Activated T-cell treated with anti-CD3 and anti-CD28 coated beads, Interleukin-2, amount 50 U/mL, for 4 hours (primary cell): ENCODE measurements at places on chromosomes 13 and 19. TPM values are rescaled to one million over a fixed set of nuclear protein-coding genes. Genes with fewer than 3 reads are reported as not detected.

DNA sequence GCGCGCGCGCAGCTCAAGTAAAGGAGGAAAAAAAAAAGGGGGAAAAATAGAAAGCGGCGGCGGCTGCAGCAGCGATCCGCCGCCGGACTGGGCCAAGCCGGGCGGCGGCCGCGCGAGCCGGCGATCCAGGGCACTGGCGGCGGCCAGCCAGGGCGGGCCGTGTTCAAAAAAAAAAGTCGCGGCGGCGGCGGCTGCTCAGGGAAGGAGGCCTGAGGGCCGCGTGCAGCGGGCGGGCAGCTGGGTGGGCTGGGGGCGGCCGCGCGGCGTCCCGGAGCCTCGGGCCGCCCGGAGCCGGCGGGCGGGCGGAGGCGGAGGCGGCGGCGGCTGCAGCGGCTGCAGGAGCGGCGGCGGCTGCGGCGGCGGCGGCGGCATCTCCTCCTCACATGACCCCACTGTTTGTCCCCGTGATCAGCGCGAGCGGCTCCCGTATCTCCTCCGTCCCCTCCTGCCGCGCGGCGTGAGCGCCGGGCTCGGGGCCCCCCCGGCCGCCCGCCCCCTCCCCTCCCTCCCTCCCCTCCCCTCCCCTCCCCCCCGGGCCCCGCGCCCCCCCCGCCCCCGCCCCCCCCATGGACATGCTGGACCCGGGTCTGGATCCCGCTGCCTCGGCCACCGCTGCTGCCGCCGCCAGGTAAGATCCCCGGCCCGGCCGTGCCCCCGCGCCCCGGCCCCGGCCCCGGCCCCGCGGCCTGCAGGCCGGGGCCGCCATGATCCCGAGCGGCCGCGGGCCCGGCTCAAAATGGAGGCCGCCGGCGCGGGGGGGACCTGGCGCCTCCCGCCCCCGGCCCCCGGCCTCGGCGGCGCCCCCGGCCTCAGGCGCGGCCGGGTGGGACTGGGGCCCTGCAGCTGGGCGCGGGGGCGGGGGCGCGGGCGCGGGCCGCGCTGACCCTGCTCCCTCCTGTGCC, at the start of gene USF2:
Gene USF2 (plus strand): TSS at position 427 of the 902 bp plus-strand sequence. CDS start 140 bp downstream, at position 567.
- DNase-seq: peak; percentile 42

Gene CCDC70
- not detected for total RNA-seq

GRCh38 chr19:13599681-13600080, 93.4 kb upstream of the CACNA1A start:
- no peak for DNase-seq

GRCh38 chr13:92074658-92075057, 676.2 kb downstream of the GPC5 start:
- DNase-seq: no peak

GRCh38 chr13:45328661-45329111, 12.3 kb downstream of the TPT1 start:
- no peak for DNase-seq

Gene ZNF415
- total RNA-seq: 0.46 TPM

Gene KLHL1
- total RNA-seq: not detected

- no peak for DNase-seq
These were observed 5.1 kb downstream of the OR7A10 start for GRCh38 chr19:14843578-14843977.

DNA sequence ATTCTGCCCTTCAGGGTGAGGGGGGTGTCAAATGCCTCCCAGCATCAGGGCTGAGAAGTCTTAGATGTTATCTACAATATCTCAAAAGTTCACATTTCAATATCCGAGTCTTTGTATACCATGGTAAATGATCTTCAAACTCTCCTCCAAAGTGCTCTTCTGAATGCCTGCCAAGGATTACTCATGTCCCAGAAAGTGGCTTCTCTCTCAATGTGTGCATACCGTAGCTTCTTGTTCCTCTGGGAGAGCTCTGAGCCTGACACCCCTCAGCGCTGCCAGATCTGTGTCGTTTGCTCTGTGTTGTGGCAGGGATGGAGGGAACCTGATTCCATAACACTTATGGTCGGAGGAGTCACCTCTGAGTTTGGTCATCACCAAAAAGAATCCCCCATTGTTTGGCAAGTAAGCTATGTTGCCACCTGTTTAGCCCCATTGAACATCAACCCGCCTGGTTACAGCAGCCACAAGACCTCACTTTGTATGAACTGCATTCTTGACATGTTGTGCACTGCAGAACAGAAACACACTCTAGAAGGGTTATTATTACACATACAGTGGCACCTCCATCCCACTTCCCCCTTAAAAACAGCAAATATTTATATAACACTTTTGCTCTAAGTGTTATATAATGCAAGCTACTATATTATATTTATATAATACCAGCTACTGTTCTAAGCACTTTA, 163.1 kb upstream of the MIR17HG start:
- DNase-seq: no peak

GRCh38 chr13:41284512-41285288, 21.3 kb upstream of the MTRF1 start:
- DNase-seq: no peak

Gene GJA3
- total RNA-seq: 0.35 TPM

DNA sequence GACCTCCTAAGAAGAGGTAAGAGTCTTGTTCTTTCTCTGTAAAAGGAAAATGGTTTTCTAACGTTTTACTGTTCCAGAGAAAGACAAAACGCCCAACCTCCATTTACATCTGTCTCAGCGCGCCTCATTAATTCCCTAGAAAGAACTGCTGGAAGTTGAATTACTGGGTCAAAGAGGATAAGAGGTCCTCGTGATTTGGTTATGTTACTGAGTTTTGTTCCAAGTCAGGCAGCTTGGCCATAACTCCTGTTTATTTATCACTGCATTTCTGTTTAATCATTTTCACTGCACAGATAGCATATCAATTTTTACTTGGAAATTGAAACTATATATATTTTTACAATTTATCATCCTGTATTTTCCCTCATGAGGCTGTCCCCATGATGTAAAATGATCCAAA, 112.9 kb upstream of the PEG3 start:
- no peak for DNase-seq

DNA sequence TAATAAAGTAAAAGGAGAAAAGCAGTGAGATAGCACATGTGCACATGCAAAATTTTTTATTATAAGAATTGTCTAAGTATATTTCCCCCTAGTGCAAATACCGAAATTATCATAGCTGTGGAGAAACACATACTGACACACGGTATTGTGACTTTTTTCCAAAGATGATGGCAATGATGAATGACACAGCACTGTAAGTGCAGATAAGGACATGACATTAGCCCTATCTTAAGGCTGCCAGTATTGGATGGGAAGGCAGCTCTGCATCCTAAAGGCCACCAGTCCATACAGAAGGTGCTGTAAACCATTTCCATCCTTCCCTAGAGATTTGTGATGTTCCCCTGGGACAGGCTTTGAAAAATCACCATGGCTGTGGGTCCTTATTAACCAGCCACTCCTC, 11.5 kb upstream of the MICU2 start:
- DNase-seq: no peak

DNA sequence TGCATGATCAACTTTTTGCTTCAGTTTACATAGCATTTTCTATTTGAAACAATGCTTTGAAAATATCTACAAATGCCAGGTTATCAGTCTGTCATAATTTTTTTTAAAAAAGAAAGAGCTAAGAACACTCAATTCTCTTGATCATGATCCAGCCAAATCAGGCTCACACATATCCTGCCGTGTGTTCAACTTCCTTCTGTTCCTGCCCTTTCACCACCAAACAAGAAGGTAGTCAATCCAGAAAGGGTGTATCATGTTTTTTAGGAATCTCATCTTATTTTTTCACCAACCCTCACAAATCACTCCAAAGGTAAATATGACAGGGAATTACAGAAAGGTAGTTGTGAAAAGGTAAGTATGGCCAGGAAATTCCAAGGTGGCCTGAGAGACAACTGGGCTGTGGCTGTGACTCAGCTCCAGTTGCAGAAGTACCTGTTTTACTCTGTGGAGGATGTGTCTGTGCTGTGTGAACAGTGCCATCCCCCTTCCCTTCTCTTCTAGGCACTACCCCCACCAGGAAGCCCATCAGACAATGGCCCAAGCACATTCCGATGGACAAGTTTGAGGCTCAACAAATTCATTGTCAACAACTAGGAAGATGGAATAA, 138.8 kb upstream of the GJB6 start:
- no peak for DNase-seq

Gene IL27RA
- total RNA-seq: 94.0 TPM

Gene FUT6
- total RNA-seq: not detected

Gene ZNF431
- total RNA-seq: 10.4 TPM

- no peak for DNase-seq
These were observed 305.1 kb downstream of the KCNRG start for GRCh38 chr13:50320271-50320862.

Gene SLAIN1
- total RNA-seq: 22.0 TPM

- no peak for DNase-seq
These were observed 72.9 kb downstream of the SHISA2 start for GRCh38 chr13:25978961-25979360.

- no peak for DNase-seq
These were observed 472.7 kb upstream of the NBEA start for GRCh38 chr13:34469196-34469986.

- no peak for DNase-seq
These were observed 225.6 kb downstream of the RAP2A start for GRCh38 chr13:97659602-97660001.

DNA sequence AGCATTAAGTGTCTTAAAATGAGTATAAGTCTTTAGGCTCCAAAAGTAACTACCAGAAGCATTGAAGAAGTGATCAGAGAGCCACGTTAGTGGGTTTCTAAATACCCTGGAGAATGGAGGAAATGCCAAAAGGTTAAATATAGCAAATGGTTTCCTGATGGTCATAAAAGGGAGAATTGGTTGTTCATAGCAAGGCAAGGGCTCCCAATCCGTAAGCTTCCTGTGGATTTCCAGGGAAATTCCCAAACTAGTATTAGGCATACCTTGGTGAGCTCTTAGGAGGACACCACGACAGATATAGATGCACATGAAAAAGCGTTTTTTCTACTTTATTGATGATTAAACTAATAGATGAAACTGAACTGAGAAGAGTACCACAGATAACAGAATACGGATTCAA, 410.9 kb downstream of the FOXO1 start:
- no peak for DNase-seq

DNA sequence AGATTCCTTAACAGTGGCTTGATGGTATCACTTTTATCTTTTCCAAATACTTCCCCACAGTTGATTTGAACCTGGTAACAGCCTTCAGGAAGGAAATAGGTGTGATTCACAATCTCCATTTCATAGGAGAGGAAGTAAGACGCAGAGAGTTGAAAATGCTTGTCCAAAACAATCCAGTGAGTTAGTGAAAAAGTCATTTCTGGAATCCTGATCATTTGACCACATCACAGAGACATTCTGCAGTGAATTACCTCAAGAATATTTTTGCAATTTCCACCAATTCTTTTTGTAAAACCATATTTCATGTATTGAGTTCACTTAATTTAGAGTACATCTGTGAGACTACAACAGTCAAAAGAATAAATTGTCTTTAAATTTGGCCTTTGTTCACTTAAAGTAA, 292.8 kb downstream of the DCLK1 start:
- DNase-seq: no peak

DNA sequence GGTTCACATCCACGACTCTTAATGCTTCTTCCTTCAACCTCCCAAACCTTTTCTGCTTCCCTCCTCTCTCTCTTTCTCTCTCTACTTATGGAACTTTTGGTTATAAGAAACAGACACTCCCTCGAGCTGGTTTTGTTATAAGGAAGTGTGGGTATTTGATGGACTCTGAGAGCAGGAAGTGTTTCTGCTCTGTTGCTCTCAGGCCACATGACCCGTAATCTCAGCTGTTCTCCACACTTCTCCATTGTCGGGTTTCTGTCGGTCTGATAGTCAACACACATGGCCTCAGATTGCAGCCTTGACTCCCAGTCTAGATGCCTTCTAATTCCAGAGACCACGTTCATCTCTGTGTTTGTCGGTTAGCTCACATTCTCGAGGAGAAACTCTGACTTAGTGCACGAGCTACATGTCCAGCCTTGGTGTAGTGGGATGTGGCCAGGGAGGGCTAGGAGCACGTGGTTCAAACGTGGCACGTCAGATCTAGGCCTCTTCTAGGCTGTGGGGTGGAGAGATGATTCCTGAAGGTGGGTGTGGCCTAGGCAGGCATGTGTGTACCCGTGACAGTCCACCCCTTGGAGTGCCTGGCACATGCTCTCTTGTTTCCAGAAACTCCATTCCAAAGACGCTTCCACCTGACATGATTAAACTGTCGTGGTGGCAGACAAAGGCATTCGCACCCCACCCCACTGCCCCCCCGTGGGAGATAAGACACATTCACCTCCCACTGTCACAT, 26.3 kb downstream of the CNFN start:
- no peak for DNase-seq

GRCh38 chr19:19900139-19900728, 512 bp upstream of the ZNF93 start:
- no peak for DNase-seq

Gene ITGBL1
- not detected for total RNA-seq

DNA sequence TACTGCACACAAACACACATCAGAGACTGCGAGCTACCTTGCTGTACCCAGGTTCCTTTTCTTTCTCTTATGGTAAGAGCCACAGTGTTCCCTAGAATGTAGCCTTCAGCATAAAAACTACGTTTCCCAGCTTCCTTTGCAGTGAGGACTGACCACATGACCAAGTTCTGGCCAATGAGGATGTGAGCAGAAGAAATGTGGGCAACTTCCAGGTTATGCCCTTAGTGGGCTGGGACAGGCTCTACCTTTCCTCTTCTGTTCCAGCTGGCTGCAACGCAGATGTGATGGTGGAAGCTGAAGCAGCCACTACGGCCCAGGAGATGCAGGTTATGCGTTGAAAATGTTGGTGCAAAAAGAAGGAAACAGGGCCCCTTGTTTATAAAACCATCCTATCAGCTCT, 27.5 kb downstream of the VRK3 start:
- DNase-seq: no peak

- DNase-seq: no peak
These were observed 28.5 kb upstream of the PLEKHF1 start for GRCh38 chr19:29636553-29637360.

GRCh38 chr19:34044021-34044420, 128.3 kb upstream of the LSM14A start:
- no peak for DNase-seq

GRCh38 chr13:50106559-50106958, 91.3 kb downstream of the KCNRG start:
- DNase-seq: no peak

Gene EMP3
- total RNA-seq: 207 TPM

- DNase-seq: no peak
These were observed 41.6 kb downstream of the TM9SF2 start for GRCh38 chr13:99542788-99543406.

- DNase-seq: no peak
These were observed 39.5 kb downstream of the SERP2 start for GRCh38 chr13:44413095-44413494.

Gene TEX26
- total RNA-seq: not detected

Gene PPFIA3
- 3.4 TPM for total RNA-seq

DNA sequence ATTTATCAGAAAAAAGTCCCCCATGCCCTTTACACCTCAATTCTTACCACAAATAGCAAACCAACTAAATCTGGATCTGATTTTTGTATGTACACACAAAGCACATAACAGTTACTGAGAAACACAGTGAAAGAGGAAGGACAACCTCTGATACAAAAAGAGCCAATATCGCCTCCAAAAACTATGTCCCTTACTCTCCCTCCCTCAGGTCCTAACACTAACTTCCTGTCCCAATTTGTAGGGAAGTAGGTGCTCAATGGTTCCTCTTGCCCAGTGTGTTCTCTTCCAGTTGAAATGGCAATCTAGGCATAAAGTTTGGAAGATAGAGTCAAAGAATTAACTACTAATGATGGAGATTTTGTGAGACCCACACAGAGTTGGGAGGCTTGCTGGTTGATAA, 15.8 kb upstream of the FPR3 start:
- DNase-seq: no peak

GRCh38 chr19:45515807-45516401, 8.6 kb downstream of the VASP start:
- DNase-seq: no peak
